Fibroblast of skin of scalp (primary cell): ENCODE measurements at places on chromosomes 7 and 10.

DNA sequence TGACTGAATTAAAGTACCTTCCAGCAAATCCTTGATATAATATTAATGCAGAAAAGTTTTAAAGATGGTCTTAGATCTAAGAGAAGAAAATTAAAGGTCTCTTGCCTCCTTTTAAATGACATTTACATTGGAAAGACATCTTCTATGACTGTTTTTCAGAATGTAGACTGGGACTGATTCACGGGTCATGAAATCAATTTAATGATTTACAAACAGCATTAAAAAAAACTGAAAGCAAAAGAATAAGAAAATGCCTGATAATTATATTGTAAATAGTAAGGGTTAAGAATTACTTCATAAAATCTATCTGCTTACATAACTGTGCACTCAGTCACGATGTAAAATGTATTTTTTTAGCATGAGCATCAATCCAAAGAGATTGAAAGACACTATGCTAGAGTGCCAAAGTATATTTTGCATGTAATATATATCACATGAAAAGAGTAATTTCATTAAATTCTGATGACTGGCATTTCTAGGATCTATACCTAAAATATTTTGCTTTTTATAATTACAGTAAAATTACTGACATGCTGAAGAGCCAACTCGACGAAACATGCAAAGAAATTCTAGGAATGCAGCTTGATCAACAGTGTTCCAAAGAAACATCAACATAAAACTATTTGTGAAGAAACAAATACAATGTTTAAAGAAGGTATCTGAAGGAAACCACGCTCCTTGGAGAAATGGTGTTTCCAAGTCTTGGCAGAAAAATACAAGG lies 35.1 kb downstream of the RTKN2 start:
- peak; percentile 65 for DNase-seq

DNA sequence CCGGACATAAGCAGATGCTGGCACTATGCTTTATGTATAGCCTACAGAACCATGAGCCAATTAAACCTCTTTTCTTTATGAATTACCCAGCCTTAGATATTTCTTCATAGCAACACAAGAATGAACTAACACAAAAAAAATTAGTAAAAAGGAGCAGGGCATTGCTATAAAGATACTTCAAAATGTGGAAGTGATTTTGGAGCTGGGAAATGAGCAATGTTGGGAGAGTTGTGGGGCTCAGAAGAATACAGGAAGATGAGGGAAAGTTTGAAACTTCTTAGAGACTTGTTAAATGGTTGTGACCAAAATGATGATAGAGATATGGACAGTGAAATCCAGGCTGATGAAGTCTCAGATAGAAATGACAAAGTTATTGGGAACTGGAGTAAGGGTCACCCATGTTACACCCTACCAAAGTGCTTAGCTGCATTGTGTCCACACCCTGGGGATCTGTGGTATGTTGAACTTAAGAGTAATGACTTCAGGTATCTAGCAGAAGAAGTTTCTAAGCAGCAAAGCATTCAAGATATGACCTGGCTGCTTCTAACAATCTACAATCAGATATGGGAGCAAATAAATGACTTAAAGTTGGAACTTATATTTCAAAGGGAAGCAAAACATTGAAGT lies 24.2 kb downstream of the PNLIPRP3 start:
- DNase-seq: no peak

GRCh38 chr10:129929343-129930292 lies 34.5 kb downstream of the EBF3 start:
- no peak for DNase-seq

DNA sequence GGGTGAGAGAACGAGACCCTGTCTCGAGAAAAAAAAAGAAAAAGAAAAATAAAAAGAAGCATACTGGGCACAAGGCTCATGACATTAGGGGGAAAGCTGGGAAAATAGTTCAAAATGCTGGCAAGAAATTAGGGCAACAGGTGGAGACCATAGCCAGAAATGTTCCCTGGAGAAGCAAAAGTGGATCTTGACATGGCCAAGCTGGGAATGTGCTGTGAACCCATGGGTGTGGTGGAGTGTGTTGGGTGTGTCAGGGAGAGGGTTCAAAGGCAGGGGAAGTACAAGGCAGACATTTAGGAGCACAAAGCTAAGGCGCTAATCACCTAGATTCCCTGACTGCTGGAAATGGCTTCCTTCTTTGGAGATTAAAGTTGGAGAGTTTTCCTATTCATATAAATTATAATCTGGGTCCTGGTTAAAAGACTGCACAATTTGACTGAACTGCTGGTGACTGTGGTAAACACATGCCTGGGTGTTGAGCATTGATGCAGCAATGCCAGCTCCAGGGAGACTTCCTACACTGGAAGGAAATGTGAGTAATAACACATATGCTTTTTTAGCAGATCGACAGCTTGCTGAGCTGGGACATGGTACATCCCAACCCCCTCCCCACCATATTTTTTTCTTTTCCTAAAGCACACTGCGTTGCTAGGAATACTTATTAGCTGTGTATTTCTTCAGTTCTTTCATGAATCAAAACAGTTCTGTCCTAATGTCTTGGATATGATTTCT lies 70.1 kb upstream of the ARHGAP21 start:
- peak; percentile 37 for DNase-seq

DNA sequence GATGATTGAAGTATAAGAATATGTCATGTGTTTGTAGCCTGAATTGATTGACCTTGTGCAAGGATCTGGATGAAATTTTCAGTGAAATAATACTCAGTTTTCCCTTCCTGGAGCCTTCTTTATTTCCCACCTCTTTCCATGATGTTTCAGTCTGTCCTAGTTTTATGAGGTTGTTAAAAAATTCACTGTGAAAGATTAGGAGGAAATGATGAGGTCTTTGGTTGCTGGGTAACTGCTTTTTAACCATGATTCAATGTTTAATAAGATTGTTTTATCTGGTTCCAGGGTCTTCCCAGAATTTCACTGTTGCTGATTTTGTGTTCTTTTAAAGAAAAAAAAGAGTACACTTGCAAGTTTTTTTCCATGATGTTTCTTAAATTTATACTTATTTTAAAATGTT lies 221.5 kb downstream of the MBL2 start:
- no peak for DNase-seq

GRCh38 chr10:71319042-71319799 lies at the start of gene SLC29A3:
SLC29A3 (plus strand) TSS chr10:71319259; CDS start chr10:71319310, 51 bp downstream.
- peak; percentile 86 for DNase-seq

GRCh38 chr10:110530131-110530831 lies 32.6 kb downstream of the DUSP5 start:
- peak; percentile 68 for DNase-seq

- no peak for DNase-seq
Measured at GRCh38 chr10:37643187-37643586, 214.2 kb downstream of the ZNF248 start.

DNA sequence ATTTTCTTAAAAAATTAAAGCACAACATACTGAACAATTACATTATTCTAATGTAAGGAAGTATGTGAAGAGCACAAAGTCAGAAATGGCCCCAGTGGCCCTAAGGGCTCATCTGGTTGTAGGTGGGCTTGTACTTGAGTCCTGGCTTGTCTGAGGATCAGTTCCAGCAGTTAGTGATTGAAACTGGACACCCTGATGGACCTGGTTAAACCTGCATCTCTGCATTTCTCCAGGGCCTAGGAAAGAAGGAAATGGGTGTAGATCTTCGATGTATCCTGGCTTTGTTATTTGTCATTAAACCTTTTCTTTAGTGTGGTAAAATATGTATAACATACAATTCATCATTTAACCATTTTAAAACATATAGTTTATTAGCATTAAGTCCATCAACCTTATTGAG lies 9.7 kb upstream of the AKR1C2 start:
- no peak for DNase-seq

DNA sequence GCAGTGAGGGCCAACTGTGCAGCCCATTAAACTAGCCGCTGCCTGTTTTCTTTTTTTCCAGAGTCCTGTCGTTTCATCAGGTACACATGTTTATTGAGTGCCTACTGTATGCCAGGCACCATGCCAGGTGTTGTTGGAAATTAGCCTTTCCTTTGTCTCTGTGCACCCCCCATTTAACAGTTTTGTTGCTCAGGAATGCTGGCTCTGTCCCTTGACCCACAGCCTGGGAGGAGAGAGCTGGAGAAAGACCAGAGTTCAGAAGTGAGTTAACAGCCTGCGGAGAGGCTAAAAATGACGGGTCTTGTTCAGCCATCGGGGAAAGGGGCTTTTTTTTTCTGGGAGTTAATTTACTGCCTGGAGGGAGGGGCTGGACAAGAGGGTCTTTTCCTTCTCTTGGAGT lies 1.3 kb downstream of the LRMDA start:
- no peak for DNase-seq

DNA sequence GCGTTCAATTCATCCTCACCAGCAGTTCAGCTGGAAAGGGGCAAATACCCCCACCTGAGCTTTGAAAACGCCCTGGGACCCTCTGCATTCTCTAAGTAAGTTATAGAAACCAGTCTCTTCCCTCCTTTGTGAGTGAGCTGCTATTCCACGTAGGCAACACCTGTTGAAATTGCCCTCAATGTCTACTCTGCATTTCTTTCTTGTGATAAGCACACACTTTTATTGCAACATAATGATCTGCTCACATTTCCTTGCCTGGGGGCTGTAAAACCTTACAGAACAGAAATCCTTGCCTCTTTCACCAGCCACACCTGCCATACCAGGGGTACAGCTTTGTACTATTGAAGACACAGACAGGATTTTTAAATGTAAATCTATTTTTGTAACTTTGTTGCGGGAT lies 155.8 kb upstream of the LANCL2 start:
- no peak for DNase-seq

DNA sequence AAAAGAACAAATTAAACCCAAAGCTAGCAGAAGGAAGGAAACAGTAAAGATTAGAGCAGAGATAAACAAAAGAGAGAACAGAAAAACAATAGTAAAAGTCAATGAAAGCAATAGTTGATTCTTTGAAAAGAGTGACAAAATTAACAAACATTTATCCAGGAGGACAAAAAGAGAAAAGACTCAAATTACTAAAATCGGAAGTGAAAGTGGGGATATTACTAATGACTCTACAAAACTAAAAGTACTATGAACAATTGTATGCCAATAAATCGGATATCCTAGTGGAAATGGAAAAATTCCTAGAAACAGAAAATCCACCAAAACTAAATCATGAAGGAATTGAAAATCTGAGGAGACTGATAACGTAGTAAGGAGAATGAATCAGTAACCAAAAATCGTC lies 96.3 kb downstream of the SNX13 start:
- DNase-seq: no peak

DNA sequence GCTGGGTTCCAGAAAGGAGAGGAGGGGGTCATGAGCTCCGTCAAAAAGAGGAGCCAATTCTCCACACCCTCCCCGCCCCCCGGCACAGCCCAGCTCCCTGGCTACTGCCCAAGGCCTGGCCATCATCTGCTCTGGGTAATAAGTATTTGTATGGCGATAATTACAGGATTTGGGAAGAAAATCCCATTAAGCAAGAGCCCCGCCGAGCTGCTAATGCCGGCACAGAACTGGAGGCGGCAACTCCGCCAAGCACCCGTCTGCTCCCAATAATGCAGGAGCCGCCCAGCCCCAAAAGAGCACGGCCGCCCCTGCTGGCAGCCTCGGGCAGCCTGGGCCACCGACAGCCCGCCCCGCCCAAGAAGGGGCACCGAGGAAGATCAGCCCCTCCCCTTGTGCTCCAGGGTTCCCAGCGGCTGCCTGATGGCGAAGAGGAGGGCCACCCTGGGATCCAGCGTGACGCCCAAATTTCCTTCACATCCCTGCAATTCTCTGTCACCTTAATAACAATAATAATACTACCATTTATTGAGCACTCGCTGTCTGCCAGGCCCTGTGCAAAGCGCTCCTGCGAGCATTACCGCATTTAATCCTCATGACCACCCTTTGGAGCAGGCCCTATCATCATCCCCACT lies 5.9 kb downstream of the SLIT1 start:
- DNase-seq: peak; percentile 6

GRCh38 chr7:55657654-55658053 lies 85.4 kb upstream of the VOPP1 start:
- no peak for DNase-seq
